ENCODE measurements at places on chromosomes 4 and X.

- DNase-seq, result no peak
Observed at GRCh38 chr4:101667348-101667747, 123.2 kb upstream of the BANK1 start.

- DNase-seq, result no peak
Observed at GRCh38 chrX:3176439-3176820, 135.2 kb downstream of the ARSF start.

DNA sequence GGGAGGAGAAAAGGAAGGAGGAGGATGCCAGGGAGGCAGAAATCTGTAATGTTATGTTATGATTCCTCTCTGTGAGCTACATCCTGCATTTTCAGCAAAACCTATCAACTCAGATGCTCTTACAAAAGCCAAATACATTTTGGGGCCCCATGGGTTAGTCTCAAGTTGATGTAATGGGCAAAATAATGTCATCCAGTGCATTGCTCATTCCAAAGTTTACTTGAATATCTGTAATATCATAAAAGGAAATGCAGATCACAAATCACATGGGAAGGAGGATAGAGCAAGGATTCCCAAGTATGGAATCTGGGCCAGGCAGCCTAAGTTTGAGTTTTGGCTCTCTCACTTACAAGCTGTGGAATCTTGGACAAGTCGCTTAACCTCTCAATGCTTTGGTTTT is 74.9 kb upstream of the SOD3 start:
- no peak for DNase-seq

DNA sequence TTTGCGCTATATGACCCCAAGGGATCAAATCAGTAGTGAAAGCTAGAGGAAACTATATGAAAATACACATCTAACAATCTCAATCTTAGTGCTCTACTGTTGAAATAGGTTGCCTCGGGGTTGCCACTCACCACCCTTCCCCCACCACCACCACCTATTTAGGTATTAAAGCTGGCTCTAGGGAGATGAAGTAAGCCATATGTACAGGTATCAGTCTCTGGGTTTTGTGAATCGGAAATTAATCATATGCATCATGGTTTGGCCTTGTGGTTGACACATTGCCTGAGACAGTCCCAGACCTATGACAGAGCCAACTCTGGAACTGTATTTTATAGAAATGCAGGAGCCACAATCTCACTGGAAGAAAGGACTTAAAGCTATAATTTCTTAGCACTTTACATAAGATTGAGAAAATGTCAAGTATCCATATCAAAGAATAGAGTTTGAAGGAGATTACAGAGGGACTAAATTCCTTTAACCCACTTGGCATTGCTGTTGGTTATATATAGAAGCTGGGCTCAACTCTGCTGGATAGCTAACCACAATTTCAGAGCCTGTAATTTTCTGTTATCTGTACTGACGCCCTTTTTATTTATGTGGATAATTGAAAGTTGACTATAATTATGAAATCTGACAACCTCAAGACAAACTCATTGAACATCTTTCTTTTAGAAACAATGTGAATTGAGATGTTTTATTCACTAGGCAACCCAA is 26.7 kb upstream of the BMP2K start:
- no peak for DNase-seq

DNA sequence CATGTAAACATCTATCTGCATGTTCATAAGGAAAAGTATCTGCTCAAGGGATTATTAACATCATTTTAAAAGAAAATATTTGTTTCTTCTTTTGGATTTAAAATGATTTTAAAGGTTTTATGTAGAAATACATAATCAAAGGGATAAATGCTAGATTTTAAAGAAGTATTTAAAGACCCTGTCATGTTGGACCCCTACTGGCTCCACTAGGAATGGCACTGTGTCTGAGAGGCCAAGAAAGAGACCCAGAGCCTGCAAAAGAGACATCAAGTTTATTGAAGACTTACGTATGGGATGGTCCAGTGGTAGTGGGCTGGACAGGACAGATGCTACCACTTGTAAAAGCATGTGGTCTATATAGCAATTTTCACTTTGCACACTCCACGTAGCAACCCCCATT is 78.7 kb upstream of the PCDH18 start:
- no peak for DNase-seq

DNA sequence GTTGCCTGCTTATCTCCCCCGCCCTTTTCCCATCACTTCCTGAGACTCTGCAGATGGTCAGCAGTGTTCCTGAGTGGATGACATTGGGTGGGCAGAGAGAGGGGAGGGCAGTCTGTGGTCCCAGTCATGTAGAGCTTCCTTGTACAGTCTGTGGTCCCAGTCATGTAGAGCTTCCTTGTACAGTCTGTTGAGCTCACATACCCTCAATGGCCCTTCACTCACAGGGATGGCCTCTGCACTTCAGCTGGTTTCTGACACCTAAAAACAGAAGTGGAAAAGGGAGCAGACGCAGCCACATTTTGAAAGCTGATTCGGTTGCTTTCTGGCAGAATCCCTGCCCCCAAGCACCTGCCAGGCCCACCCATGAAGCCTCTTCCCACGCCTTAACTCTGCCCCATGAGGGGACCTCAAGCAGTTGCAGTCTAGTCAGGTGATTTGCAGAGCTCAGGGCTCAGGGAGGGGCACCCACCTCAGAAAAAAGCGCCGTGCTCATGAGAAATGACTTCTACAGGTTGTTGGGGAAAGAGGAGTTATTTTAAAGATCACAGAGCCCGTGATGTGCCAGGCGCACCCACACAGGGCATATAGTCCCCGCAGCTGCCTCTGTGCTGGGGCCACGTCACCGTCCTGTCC is 3.6 kb upstream of the TMEM271 start:
- DNase-seq, result no peak

- no peak for DNase-seq
Observed at GRCh38 chr4:89653012-89653411, 183.9 kb downstream of the SNCA start.

GRCh38 chr4:133095591-133095990 is 53.5 kb upstream of the PCDH10 start:
- DNase-seq, result no peak

DNA sequence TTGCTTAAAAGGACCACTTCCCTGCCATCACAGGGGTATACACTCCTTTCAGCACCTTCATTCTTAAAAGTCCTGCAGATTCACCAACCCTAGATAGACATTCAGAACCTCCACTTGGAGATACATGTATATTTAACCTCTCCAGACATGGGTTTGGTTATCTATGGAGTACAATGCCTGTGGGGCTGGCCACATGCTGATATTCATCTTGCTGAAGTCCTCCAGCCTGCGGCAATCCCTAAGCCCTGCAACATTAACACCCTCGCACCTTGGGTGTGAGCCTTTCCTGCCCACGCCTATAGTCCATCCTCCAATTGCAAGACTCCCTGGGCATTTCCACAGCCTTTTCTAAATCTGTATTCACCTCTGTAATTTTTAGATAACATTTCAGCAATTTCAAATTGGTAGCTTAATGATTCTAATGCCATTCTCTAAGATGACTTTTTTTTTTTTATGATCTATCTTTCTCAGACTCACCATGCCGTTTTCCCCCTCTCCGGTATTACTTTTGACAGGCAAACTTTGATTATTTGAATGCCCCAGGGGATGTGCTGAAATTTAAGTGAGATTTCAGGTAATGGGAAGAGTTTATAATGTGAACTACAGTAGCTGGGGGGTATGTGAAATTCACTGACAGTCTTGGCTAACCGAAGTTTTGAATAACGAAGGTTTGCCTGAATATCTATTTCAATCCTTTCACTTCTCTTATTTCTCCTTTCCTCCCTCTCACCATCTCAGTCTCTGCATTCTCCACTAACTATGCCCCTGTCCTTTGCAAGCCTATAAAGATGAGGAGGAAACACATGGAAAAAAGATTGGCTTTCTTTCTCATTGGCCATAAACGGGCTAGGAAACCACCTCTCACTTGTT is 24.1 kb downstream of the CCDC149 start:
- DNase-seq, result no peak

- DNase-seq, result no peak
Observed at GRCh38 chrX:112614640-112615039, 65.1 kb downstream of the LHFPL1 start.

DNA sequence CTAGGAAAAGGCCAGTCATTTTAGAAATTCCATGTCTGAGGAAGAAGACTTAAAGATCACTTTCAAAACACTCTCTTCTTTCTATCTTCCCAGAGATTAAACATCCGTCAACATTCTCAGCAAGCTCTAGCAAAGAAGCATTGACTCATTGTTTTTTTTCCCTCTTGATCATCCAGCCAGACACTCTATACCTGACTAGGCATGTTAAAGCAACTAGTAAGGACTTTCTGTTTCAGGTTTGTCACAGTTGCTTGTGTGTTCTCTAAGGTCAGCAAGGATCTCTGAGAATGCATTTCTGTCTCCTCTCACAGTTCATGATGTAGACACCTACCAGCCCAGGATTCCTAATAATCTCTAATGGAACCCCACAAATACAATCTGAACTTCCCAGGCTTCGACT is 112.2 kb downstream of the IL13RA2 start:
- DNase-seq, result no peak

- DNase-seq, result no peak
Observed at GRCh38 chrX:40179283-40179682, 81.5 kb upstream of the BCOR start.

- no peak for DNase-seq
Observed at GRCh38 chr4:5705647-5706320, 2.6 kb downstream of the EVC2 start.

DNA sequence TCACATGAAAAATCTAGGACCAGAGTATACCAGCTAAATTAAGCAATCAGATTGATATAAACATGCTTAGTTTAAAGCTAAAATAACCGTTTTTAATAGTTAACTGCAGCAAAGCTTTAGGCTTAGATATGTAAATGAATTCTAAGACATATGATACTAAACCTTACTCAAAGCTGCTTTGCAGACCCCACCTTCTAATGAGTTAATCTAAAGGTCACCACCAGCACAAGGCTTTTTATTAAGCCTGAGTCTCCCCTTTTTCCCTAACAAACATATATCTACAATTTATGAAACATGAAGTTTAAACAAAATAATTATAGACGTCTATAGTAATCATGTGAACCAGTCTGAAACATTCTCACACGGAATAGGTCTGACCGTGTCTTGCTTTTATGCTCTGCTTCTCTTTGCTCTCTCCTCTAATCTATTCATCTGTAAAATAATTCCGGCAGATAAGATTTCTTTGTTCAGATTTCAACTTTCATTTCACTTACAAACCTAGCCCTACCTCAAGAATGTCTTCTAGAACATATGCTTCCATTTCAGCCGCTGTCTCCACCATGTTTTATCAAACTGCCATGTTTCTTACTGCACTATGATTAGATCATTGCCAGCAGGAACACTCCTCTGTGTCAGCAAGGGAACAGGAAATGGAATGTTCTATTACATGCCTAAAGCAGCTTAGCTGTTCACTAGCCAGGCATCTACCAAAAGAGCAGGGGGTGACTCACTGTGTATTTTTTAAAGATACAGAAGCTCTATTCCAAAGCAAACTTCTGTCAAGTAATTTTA is 35.9 kb downstream of the ANKRD17 start:
- no peak for DNase-seq

DNA sequence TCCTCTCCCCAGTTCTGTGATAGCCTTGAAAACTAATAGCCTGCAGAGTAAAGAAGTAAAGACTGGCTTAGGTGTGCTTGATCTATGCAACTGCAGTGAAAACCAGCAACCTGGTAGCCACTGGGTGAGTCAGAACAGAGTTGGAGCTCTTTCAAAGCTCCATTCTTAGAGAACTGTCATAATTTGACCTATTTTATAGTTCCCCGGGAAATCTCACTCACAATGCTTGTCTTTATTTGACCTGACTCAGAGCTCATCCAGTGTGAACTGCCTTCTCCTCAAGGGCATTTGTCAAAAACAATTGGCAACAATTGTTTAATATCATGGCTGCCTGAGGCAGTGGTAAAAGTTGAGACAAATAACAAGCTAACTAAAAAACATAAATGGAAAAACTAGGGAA is 213.0 kb upstream of the NHS start:
- DNase-seq, result no peak

GRCh38 chr4:158410272-158410671 is 111.4 kb upstream of the RXFP1 start:
- DNase-seq, result no peak

DNA sequence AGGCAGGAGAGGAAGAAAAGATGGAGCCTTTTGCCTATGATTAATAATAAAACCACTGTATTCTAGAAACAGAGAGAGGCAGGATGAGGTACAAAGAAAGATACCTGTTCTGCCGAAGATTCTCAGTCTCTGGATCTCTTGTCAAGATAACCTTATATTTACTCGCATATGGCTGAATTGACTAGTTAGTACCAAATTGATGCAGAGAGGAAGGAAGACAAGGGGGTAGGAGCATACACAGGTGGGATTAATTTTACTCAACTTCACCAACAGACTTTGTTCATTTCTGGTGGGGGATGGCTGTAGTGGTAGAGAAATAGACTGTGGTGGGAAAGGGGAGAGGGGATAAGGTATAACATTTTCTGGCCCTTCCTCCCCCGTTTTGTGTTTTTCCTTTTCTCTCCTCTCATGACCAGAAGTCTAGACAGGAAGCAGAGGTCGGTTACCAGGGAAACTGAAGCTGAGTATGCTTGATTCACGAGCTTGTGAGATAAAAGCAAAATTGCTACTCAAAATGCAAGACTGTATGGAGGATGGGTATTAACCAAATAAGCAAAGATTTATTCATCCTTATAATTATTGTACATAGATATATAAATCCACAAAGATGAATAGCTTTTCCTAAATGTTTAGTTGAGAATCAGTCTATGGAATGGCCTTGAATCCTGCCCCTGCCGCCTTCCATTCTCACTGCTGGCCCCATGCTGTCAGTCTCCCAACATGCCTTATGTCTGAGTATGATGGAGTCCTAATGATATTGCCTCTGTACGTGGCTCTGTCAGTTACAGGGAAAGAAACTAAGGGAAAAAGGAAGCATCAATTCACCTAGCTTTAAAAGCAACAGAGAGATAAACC is 17.8 kb upstream of the PAGE2B start:
- no peak for DNase-seq

GRCh38 chr4:81698538-81699296 is 227.0 kb upstream of the RASGEF1B start:
- no peak for DNase-seq

DNA sequence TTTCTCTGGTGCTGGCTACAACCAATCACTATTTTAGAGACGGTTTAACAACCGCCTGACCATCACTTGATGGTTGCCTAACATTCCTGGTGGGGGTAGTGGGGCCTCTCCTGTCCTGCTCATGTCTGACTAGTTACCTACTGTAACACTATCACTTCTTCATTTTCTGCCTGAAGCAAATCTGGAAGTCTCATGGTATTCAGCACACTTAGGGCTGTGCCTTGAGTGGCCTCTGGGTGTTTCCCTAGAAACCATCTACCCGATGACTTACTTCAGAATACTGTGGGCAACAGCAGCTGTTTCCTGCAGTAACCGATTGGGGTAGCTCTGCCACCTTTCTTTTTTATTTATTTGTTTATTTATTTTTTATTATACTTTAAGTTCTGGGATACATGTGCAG is 880.1 kb upstream of the INTU start:
- DNase-seq, result no peak

GRCh38 chr4:176641237-176641636 is 151.5 kb downstream of the VEGFC start:
- DNase-seq, result no peak

DNA sequence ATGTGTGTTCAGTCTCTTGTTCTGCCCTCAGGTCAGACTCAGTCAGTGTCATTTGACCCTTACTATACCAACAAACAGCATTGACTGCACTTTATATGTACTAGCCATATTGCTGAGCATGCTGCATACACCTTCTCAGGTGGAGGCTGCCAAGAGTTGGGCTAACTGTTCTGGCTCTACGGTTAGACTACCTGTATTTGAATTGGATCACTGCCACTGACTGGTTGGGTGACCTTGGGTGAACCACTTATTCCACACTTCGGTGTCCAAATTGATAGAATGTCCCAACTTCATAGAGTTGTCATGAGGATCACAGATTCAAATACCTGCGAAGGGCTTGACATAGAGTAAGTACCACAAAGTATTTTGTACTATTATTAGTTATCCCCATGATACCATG is 91.2 kb upstream of the GPR50 start:
- DNase-seq, result no peak
